ENCODE measurements at places on chromosomes 12 and 14. TPM values are rescaled to one million over a fixed set of nuclear protein-coding genes. Genes with fewer than 3 reads are reported as not detected.

DNA sequence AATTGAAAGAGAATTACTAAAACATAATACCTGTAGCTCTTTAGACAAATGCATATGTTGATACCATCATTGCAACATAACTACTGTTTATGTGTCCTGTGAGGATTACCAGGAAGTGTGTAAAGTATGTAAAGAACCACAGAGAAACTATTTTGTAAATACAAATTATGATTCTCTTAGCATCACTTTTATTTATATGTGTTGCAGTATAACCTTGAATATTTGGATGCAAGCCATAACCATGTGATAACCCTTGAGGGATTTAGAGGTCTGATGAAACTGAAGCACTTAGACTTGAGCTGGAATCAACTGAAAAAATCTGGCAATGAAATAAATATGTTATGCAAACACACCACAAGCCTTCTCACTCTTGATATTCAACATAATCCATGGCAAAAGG lies 77.5 kb downstream of the LRRC9 start:
- no peak for DNase-seq

DNA sequence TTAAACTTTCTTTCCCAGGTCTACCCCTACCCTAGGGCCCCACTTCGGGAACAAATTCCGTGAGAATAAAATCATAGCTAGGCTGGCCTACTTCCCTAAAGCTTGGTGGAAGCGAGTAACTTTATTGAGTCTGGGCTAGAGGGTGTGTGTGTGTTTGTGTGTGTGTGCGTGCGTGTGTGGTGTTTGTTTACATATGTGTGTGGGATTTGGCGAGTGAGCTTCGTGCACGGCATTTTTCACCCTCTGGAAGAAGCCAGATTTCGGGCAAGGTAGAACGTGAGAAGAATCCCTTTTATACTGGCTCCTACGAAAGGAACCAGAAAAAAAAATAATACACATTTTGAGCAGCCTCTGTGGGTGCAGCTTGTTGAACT lies 7.5 kb upstream of the LHX5 start:
- DNase-seq, result no peak

DNA sequence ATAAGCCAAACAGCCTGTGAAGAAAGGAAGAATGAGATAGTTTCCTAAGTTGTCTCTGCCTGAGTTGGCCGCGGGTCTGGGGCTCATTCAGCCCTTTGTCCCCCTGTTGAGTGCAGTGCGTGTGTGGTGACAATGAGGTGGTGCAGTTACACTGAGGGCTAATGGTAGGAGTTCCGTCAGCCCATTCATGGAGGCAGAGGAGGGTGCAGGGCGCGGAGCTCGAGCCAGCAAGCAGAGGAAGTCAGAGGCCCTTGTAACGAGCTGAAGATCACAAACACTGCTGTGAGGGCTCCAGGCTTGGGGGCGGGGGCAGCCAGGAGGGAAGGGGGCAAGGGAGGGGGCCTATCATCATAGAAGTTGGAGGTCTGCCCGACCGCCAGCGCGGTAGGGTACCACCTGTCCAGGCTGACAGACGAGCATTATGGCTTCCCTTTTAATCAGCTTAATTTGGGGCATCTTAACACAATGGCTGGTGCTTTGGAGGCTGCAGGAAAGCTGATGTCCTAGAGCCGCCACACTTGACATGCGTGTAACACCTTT lies 20.5 kb downstream of the CCND2 start:
- no peak for DNase-seq

CLEC4E gene
- total RNA-seq, result not detected

POTEG gene
- total RNA-seq, result not detected

IL31 gene
- not detected for total RNA-seq
